ENCODE measurements at places on chromosomes 7 and 10. TPM values are rescaled to one million over a fixed set of nuclear protein-coding genes. Genes with fewer than 3 reads are reported as not detected.

GRCh38 chr7:57071-57470, 135.3 kb upstream of the FAM20C start:
- H3K27ac ChIP-seq = no peak overlapping the region
- no peaks in the 10 kb centered on the region for H3K36me3 ChIP-seq
- no peak for DNase-seq
- no peaks in the 10 kb centered on the region for H3K27me3 ChIP-seq
- no peaks in the 10 kb centered on the region for H3K4me1 ChIP-seq
- H3K4me3 ChIP-seq = no peak overlapping the region

DNA sequence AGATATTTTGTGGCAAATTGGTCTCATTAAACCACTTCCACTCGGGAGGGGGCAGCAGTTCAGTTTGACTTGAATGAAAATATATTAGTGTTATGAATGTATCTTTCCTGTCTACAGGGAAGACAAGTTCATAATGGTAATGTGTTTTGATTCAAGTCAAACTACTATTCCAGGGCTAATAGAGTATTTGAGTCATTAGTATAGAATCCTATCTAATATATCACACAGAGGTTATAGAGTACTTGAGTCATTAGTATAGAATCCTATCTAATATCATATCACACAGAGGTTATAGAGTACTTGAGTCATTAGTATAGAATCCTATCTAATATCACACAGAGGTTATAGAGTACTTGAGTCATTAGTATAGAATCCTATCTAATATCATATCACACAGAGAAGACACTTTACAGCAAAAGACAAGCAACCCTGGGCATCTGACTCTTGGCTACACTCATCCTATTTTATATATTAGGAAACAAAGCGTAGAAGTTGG, 199.7 kb upstream of the MAGI2 start:
- no peaks in the 10 kb centered on the region for H3K4me1 ChIP-seq
- H3K36me3 ChIP-seq = no peaks in the 10 kb centered on the region
- no peak for DNase-seq
- no peaks in the 10 kb centered on the region for H3K27me3 ChIP-seq
- no peak overlapping the region for H3K4me3 ChIP-seq

DNA sequence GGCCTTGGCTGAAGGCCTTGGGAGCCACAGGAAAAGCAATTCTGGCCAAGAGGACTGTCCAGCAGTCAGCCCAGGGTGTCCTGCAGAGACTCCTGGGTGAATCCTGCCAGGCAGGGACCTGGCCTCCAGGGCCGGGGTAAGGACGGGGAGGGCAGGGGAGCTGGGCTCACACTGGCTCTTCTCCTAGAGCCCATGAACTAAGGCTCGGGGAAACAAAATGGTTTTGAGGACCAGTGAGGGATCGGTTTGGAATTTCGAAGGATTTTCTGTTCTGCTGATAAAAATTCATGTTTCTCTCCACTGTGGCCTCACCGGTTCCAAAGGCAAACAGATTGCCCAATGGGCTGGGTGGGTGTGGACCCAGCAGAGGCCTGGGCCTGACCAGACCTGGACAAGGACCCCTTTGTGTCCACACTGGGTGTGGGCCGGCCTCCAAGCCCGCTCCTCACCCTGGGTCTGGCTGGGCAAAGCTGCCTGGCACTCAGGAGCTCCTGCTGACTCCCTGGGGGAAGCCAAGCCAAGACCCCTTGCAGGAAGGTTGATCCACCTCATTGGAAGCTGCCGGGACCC, 27.3 kb downstream of the FAM20C start:
- no peaks in the 10 kb centered on the region for H3K36me3 ChIP-seq
- H3K27me3 ChIP-seq = no peaks in the 10 kb centered on the region
- H3K27ac ChIP-seq = peak overlapping the region; percentile 63
- H3K4me1 ChIP-seq = no peaks in the 10 kb centered on the region
- no peak overlapping the region for H3K4me3 ChIP-seq

DNA sequence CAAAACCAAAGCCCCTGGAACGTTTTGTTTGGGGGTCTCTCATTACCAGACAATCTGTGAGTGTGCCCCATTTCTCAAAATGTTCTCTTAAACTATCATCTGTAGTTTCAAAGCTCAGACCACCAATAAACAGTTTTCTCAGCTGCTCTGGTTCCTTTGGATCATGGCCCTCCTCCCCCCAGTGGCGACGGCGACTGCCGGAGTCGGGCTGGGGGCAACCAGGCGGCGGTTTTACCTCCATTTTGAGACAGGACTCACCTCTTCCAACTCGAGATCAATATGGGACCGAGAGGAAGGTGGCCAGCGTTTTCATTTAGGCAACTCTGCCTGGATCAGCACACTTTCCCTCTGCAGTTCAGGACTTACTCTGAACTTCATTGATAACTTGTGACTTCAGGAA, 141.5 kb upstream of the ZNF32 start:
- no peaks in the 10 kb centered on the region for H3K27me3 ChIP-seq
- H3K36me3 ChIP-seq = no peaks in the 10 kb centered on the region
- no peak overlapping the region for H3K4me3 ChIP-seq
- H3K4me1 ChIP-seq = no peaks in the 10 kb centered on the region
- H3K27ac ChIP-seq = no peak overlapping the region

- no peak overlapping the region for H3K4me3 ChIP-seq
- H3K27ac ChIP-seq = no peak overlapping the region
- no peaks in the 10 kb centered on the region for H3K4me1 ChIP-seq
- no peaks in the 10 kb centered on the region for H3K27me3 ChIP-seq
- H3K36me3 ChIP-seq = no peaks in the 10 kb centered on the region
Observed at GRCh38 chr10:23157239-23157681, 34.9 kb upstream of the PTF1A start.

- no peaks in the 10 kb centered on the region for H3K4me1 ChIP-seq
- no peaks in the 10 kb centered on the region for H3K36me3 ChIP-seq
- DNase-seq = no peak
Observed at GRCh38 chr7:116741625-116742316, 69.8 kb downstream of the MET start.

- H3K4me3 ChIP-seq = no peak overlapping the region
- H3K4me1 ChIP-seq = no peaks in the 10 kb centered on the region
- H3K27me3 ChIP-seq = no peaks in the 10 kb centered on the region
- H3K36me3 ChIP-seq = no peaks in the 10 kb centered on the region
- H3K27ac ChIP-seq = no peak overlapping the region
- no peak for DNase-seq
Observed at GRCh38 chr10:78140066-78140630, 106.5 kb downstream of the RPS24 start.

GRCh38 chr7:117349570-117349969, 26.7 kb upstream of the WNT2 start:
- H3K4me1 ChIP-seq = no peaks in the 10 kb centered on the region
- H3K4me3 ChIP-seq = no peak overlapping the region
- no peaks in the 10 kb centered on the region for H3K27me3 ChIP-seq
- no peak overlapping the region for H3K27ac ChIP-seq
- no peaks in the 10 kb centered on the region for H3K36me3 ChIP-seq

- no peak for DNase-seq
- peaks cover 8% of the 10 kb centered on the region for H3K36me3 ChIP-seq
- no peaks in the 10 kb centered on the region for H3K4me1 ChIP-seq
- no peak overlapping the region for H3K27ac ChIP-seq
Observed at GRCh38 chr10:38032886-38033285, 22.4 kb downstream of the ZNF33A start.

DNA sequence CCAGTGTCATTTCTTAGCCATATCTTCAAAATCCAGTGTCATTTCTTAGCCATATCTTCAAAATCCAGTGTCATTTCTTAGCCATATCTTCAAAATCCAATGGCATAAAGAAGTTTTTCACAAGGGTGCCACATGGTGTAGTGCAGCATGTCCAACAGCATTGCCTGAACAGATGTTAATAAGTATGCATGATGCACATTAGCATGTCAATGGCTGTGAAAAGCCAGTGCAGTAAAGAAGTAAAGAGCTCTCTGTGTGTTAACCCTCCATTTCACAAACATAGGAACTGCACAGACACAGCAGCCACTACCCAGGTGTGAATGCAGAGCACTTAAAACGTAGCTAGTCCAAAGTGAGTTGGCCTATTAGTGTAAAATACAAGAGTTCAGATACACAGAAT, 89.8 kb downstream of the GNAI1 start:
- H3K27ac ChIP-seq = no peak overlapping the region
- no peaks in the 10 kb centered on the region for H3K4me1 ChIP-seq
- no peak for DNase-seq
- H3K27me3 ChIP-seq = no peaks in the 10 kb centered on the region
- H3K4me3 ChIP-seq = no peak overlapping the region
- no peaks in the 10 kb centered on the region for H3K36me3 ChIP-seq

GRCh38 chr10:101974091-101974971, 81.6 kb downstream of the ARMH3 start:
- no peak overlapping the region for H3K27ac ChIP-seq
- H3K36me3 ChIP-seq = no peaks in the 10 kb centered on the region
- no peaks in the 10 kb centered on the region for H3K4me1 ChIP-seq
- H3K4me3 ChIP-seq = no peak overlapping the region
- no peak for DNase-seq

DNA sequence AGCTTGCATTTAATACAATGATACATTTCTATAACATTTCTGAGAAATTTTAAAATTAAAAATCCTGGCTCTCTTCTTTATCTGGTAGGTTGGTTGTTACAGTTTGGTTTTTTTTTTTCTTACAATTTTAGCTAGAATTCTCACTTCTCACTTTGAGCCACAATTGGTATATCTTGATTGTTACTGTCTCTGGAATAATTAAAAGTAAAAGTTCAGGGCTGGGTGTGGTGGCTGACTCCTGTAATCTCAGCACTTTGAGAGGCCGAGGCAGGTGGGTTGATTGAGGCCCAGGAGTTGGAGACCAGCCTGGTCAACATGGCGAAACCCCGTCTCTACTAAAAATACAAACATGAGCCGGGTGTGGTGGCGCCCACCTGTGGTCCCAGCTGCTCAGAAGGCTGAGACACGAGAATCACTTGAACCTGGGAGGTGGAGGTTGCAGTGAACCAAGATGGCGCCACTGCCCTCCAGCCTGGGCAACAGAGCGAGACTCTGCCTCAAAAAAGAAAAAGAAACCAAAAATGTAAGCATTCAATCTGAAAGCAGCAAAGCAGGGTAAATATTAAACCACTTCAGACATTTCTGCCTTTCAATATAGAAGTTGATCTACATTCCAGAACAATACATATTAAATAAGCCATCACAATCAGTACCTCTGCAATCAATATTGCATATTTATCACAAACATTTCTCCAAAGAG, 88.6 kb upstream of the PFKP start:
- H3K27ac ChIP-seq = no peak overlapping the region
- H3K27me3 ChIP-seq = no peaks in the 10 kb centered on the region
- no peaks in the 10 kb centered on the region for H3K4me1 ChIP-seq
- H3K4me3 ChIP-seq = no peak overlapping the region
- no peaks in the 10 kb centered on the region for H3K36me3 ChIP-seq
- no peak for DNase-seq

- H3K36me3 ChIP-seq = no peaks in the 10 kb centered on the region
- DNase-seq = no peak
- H3K27ac ChIP-seq = no peak overlapping the region
- H3K27me3 ChIP-seq = no peaks in the 10 kb centered on the region
- no peak overlapping the region for H3K4me3 ChIP-seq
Observed at GRCh38 chr7:156113731-156114130, 301.5 kb upstream of the SHH start.

DNA sequence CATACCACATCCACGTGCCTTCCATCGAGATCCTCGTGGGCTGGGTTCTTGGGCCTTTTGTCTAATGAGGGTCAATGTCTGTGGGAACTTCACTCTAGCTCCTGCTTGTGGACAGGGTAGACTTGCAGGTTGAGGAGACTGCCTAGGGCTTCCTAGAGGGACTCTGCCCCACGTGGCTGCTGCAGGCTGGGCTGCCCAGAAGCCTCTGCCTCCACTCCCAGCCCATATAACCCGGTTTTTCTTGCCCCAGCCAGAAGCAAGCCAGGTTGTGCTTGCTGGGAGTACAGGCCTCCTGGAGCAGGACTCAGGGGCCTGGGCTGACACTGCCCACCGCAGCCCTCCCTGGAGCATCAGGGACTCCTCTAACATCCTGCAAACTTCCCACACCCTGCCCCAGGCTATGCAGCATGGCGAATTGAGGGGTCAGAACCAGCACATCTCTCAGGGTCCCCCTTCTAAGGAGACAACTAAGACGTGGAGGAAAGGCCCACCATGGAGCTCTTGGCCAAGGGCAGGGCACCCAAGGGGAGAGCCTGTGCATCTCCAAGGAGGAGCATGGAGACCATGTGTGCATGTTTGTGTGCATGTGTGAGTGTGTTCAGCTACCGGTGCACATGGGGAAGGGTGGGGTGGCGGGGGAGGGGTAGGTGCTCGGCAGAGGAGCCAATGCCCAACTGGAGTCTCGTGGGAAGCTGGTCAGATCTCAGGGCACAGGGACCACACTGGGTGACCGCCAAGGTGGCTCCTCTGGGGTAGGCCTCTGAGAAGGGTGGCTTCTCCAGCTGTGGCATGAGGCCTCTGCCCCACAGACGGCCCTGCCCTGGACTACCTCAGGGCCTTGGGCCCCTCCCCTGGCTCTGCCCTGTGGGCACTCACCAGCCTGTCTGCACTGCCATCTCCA, 62.6 kb downstream of the RASGEF1A start:
- no peaks in the 10 kb centered on the region for H3K36me3 ChIP-seq
- no peaks in the 10 kb centered on the region for H3K27me3 ChIP-seq
- DNase-seq = no peak

GRCh38 chr10:124952123-124952522, 10.2 kb downstream of the ZRANB1 start:
- H3K4me1 ChIP-seq = peaks cover 9% of the 10 kb centered on the region
- H3K4me3 ChIP-seq = no peak overlapping the region
- H3K27me3 ChIP-seq = no peaks in the 10 kb centered on the region
- no peaks in the 10 kb centered on the region for H3K36me3 ChIP-seq
- no peak overlapping the region for H3K27ac ChIP-seq

DNA sequence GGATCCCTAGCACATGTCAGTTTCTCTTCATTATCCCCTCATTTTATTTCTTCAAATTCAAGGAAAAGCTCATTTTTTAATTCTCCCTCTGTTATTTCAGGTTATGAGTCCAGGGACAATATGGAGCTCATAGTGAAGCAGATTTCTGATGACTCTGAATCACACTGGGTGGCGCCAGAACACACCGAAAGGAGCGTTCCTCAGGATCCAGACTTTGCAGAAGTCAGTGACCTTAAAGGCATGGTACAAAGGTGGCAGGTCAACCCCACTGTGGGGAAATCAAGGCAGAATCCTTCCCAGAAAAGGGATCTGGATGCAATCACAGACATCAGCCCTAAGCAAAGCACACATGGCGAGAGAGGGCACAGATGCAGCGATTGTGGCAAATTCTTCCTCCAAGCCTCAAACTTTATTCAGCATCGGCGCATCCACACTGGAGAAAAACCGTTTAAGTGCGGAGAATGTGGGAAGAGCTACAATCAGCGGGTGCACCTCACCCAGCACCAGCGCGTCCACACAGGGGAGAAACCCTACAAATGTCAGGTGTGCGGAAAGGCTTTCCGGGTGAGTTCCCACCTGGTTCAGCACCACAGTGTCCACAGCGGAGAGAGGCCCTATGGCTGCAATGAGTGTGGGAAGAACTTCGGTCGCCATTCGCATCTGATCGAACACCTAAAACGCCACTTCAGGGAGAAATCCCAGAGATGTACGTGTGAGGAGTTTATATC, 21.4 kb downstream of the ZKSCAN5 start:
- no peak for DNase-seq
- peaks cover 7% of the 10 kb centered on the region for H3K36me3 ChIP-seq
- no peak overlapping the region for H3K4me3 ChIP-seq
- H3K4me1 ChIP-seq = no peaks in the 10 kb centered on the region
- H3K27ac ChIP-seq = no peak overlapping the region

HOXA4 gene
- 0.90 TPM for total RNA-seq

NEURL1 gene
- total RNA-seq = 19.2 TPM

DRGX gene
- total RNA-seq = not detected

LIPF gene
- total RNA-seq = not detected

MPP7 gene
- total RNA-seq = 19.9 TPM

GARIN1A gene
- total RNA-seq = 1.1 TPM

All from pancreas (tissue), 10 donors.